ENCODE measurements at places on chromosomes 5 and 9.

DNA sequence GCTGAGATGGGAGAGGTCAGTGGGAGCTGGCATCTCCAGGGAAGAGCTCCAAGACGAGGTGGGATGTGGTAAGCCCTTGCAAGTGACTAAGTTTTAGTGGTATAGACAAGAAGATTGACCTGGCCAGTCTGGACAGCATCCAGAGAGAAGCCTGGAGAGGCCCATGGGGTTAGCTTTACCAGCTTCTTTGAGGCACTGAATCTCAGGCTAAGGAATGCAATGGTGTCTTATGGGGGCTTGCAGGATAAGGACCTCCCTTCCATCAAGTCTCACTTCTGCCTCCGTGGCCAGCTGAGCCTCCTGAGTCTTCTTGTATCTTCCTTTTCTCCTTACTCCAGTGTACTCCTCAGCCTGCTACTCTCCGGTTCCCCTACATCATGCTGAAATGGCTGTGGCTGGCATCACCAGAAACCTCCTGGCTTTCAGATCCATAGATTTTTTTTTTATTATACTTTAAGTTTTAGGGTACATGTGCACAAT is 56.5 kb upstream of the JADE2 start:
- no peak for DNase-seq

- no peak for DNase-seq
Observed at GRCh38 chr9:130570208-130570607, 9.2 kb upstream of the FUBP3 start.

- DNase-seq: no peak
Observed at GRCh38 chr9:107620801-107621200, 131.2 kb upstream of the KLF4 start.

DNA sequence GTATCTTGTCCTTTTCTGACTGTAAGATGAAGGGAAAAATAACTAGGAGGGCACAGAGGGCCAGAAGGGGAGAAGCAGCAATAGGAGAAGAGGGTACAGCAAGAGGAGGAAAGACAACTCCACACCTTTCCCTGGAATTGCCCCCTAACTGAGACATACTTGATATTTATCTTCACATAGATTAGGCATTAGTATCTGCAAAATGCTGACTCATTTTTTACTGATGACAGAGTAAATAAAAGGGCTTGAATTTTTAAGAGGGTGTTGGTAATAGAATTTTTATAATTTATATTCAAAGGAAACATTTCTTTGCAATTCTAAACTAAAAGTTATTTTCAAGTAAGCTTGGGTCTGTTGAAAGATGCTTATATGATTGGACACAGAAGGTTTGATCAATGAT is 86.8 kb upstream of the PRRC1 start:
- DNase-seq: no peak

- no peak for DNase-seq
Observed at GRCh38 chr9:82302968-82303655, 314.5 kb downstream of the SPATA31D1 start.

GRCh38 chr9:20570087-20570486 is 52.2 kb downstream of the MLLT3 start:
- peak; percentile 68 for DNase-seq

GRCh38 chr9:104772714-104773510 is 9.0 kb downstream of the NIPSNAP3B start:
- DNase-seq: peak; percentile 27

DNA sequence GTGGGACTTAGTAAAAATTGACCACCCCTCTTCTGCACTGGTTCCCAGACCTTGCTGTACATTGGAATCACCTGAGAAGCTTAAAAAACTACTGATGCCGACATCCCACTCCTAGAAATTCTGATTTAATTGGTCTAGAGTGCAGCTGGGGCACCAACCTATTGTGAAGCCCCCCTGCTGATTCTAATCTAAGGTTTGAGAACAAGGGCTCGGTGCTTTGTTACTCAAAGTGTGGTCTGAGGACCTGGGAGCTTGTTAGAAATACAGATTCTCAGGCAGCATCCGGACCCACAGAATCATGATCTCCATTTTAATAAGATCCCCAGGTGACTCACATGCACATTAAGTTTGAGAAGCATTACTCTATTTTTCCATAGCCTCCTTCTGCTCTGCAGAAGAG is 57.8 kb upstream of the LPAR1 start:
- DNase-seq: no peak

DNA sequence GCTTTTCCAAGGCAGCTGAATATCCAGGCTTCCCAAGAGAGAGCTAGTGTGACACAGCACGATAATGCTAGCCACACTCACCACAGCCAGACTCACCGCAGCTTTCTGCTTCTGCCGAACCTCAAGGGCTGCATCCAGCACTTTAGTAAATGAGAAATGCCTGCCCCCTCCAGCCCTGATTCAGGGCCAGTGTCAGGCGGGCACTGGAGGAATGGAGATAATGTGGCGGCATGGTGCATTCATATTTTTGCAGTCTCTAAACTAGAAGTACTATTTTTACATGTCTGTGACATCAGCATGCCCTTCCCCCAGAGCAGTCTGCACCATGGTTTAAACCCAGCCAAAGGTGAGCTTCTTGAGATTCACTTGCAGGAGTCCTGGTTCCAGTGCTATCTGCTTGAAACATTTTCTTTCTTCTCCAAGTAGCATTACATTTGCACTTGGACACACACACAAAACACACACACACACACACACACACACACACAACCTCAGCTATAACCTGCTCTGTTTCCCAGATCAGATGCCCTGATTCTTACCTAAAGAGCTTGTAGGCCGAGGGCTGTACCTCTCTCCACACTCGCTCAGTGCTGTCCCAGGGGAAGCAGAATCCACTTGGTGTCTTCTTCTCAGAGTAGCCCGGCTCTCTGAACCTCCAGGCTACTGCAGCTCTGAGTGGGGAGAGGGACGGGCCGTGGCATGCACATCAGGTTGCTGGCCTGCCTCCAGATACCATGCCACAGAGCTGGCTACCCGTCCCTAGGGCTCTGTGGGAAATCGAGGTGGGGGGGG is at the start of gene FGF1:
Gene FGF1 (minus strand): TSS at position 673 of the 792 bp plus-strand sequence. CDS start 71,963 bp downstream, outside the sequence.
- DNase-seq: no peak

- DNase-seq: no peak
Observed at GRCh38 chr9:133247632-133248031, 27.4 kb downstream of the ABO start.

DNA sequence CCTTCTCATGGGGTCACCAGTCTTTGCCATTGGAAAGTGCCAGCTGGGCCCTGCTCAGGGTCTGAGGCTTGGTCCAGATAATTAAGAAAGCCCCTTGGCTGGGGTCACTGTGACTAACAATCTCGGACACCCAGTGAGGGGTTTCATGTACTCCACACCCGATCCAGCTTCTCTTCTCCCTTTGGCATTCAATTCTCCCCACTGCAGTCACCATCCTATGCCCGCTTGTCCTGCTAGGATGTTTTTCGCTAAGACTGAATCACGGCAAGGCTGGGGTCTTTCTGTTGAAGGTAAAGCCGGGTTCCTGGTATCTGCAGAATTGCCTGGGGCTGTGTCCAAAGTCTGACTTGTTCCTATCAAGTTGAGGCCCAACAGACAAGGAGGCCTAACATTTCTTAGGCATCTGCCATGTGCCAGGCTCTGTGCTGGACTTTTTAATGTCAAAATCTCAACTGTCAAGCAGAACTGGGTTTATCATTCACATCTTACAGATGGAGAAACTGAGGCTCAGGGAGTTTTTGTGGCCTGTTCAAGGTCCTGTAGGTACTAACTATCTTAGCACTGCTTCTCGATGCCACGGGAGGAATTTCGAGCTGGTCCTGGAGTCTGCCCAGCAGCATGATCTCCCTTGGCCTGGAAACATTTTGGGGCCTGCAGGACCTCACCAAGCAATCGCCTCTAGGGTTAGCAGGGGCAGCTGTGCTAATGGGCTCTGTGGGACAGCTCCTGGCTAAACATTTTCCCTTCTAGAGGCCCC is 142.0 kb upstream of the ALDH1B1 start:
- DNase-seq: no peak

DNA sequence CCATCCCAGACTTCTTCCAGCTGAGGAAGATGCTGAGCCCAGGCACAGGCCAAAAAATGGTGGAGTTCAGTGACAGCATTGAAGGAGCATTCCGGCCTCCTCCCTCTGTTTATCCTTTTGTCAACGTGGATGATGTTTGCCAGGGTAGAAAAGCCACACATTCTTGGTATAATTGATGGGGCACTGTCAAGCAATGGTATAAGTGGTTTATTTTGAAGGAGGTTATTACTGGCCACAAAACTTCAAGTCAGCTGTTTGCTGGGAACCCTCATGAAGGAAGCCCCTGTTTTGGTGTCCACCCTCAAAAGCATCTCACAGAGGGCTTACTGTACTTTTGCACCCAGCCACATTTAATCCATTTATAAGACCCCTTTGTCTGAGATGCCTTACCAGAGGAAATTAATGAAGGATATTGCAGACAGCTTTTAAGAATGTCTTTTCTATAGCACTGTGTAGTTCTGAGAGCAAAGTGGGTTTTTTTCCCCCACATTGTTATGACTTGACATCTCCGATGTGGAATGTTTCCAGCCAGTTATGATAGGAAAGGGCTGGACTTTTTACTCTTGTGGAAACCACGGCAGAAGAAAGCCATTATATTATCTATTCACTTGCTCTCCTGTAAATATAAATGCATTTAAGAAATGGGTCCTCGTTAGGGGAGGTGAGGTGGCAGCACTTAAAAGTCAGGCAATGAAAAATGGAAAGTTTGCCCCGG is 95.5 kb upstream of the SPATA31D4 start:
- DNase-seq: no peak

DNA sequence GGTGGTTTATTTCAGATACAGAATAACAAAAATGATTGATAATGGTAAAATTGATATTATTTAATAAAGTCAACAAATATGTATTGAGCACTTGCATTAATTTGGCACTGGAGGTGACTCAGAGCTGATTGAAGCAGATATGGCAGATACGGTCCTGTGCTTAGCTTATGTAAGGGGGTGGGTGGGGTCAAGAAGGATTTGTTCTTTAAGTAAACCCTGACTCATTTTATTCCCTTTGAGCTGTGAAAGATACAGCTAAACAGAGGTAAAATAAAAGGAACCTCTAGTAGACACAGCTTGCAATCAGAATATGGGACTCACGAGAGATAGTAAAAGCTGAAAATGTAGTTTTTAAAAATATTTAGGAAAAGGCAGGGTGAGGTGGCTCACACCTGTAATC is 201.3 kb upstream of the CLINT1 start:
- DNase-seq: no peak

DNA sequence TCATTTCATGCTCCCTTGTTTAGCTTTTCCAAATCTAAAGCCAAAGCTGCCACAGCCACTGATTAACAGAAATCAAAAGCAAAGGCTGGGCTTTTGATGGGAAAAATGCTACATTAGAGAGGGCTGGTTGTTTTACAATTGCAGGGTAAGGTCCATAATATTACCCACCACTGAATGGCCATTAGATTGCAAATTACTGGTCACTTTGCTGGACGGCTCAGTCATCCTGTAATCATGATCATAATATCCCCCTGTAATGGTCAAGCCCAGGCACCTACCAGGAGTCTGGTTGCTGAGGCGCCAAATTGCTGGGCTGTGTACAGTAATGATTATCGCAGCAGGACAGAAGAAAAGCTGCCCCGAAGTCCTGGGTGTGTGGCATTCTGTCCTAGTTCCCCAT is 286.5 kb downstream of the ZSWIM6 start:
- DNase-seq: no peak

GRCh38 chr9:19934301-19934871 is 145.5 kb upstream of the SLC24A2 start:
- peak; percentile 56 for DNase-seq

DNA sequence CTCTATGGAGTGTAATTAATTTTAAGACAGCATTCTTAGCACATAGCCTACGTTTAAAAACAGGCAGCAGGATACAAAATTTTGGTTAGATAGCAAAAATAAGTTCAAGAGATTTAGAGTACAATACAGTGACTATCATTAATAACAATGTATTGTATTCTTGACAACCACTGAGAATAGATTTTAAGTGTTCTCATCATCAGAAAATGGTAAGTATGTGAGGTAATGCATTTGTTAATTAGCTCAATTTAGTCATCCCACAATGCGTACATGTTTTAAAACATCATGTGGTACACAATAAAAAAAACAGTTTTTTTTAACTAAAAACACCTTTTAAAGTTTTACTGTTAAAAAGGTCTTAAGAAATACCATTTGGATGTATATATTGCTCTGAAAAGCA is 94.2 kb downstream of the MUSK start:
- DNase-seq: no peak

- no peak for DNase-seq
Observed at GRCh38 chr5:18653216-18653752, 1019.0 kb downstream of the TAF11L14 start.

DNA sequence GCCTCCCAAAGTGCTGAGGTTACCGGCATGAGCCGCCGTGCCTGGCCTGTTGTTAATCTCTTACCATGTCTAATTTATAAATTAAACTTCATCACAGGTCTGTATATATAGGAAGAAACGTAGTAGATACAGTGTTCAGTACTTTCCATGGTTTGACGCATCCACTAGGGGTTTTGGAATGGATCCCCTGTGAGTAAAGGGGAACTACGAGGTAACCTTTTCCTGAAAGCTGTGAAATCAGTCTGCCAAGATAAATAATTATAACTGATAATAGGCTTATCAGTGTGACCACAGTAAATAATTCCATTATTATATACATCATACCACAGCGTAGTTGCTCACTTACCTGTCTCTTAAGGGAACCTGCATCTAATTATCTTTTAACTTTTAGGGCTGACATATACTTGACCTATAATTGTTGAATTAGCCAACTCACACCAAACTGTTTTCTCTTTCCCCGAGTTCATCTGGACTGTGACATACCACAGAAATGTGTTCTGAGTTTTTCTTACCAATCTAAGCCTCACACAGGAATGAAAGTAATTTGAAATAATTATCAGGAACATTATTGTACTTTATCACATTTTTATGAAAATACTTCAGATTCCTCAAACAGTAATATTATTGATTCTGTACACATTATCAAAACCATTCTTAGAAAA is 42.9 kb downstream of the DAPK1 start:
- no peak for DNase-seq

GRCh38 chr5:65126542-65127069 is 355.1 kb downstream of the ADAMTS6 start:
- DNase-seq: peak; percentile 10

DNA sequence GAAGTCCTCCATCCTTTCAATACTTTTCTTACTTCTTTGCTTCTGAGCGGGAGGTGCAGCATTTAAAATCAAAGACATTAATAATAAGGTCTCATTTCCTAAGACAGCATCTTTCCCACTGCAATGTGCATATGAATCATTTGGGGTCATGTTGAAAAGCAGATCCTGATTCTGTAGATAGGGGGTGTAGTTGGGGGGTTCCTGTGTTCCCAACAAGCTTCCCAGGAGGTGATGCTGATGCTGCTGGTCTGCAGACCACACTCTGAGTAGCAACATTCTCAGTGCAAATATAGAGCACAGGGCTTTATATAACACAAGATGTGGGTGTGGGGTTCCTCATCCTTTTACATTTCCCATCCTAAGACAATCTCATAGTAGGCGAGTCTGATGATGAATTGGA is 126.5 kb upstream of the PALM2AKAP2 start:
- DNase-seq: no peak

- no peak for DNase-seq
Observed at GRCh38 chr9:129748249-129748648, 4.6 kb downstream of the PTGES start.
